ENCODE measurements at places on chromosomes 3 and 15.

- DNase-seq, result no peak
Observed at GRCh38 chr3:168419091-168419490, 323.4 kb upstream of the GOLIM4 start.

DNA sequence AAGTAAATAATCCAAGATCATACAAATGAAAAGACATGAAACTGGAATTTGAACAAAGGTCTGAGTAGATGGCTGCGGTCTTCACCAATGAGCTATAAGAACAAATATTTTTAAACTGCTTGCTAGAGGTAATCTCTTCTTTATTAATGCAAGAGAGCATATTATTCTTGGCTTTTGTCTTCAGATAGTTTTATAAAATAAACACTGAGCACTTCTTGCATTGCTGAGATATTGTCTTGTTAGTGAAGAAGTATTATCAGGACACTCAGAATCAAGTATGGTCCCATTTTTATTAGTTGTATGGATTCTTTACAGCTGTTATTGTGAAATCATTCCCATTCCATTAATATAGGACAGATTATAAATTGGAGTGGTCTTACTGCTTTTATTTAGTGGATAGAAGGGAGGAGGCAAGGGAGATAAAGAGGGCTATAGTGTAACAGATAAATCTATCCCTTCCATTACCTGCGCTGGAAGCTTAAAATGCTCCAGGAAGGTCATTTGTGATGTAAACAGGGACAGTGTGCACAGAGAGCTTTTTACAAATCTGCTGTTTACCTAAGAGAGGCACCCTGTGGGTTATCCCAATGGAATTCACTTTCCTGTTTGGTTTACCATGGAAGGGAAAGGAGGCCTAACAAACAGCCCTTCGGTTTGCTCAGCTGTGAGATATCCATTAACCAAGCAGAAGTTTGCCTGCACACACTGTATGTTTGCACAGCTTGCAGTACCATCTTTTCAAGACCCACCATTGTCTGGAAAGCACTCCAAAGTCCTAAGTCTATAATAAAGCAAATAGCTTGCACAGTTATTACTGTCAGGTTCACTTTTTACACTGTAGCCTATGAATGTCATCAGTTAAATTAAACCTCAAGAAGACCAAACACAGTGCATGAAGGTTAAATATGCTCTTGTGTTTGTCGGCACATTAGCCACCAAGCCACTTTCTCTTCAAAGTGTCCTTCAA is 347.7 kb upstream of the TGFBR2 start:
- no peak for DNase-seq

DNA sequence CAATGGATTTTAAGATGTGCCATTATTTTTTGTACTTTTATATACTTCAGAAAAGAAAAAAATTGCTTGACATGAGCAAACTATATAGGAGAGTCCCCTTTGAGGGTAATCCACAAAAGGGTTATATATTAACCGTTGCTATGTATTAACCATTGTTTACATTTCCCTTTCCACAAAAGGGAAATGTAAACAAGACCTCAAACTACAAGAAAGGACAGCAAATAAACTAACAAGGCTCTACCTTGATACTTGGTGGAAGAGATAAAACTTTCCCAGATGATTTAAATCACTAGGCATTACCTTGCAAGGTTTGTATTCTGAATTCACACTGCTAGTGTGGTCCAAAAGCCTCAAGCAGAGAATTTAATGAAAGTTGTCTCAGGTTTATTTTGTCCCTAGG is 616.3 kb upstream of the BCHE start:
- DNase-seq, result no peak

DNA sequence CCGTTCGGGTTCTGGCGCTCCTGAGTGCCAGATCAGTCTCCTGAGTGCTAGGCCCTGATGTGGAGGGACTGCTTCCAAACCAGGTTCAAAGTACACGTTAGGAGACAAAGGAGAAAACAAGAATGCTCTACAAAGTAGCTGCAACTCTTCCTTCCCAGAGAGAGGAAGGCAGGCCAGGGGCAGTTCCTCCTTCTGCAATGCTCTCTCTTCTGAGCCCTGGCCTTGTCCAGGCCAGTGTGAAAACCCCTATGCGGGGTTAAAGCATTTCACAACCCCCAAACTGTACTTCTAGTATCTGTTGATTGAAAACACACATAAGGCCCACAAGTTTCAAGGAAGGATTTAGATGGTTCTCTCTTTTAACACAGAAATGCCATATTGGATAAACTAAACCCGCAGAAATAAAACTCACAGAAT is 9.7 kb upstream of the CALML4 start:
- DNase-seq, result no peak

DNA sequence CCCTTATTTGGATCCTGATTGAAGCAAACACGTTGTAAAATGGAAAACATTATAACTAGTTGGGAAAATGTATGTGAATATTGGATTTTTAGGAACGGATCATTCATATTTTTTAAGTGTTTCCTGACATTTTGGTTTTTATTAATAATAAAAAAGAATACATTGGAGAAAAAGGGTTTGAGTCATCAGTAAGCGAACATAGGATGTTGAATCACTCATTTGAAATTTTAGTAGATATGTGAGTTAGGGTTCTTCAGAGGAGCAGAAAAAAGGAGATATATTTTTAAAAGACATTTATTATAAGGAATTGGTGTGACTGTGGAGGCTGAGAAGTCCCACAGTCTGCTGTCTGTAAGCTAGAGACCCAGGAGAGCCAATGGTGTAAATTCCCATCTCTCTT is 258.5 kb downstream of the PTPRG start:
- DNase-seq, result no peak

DNA sequence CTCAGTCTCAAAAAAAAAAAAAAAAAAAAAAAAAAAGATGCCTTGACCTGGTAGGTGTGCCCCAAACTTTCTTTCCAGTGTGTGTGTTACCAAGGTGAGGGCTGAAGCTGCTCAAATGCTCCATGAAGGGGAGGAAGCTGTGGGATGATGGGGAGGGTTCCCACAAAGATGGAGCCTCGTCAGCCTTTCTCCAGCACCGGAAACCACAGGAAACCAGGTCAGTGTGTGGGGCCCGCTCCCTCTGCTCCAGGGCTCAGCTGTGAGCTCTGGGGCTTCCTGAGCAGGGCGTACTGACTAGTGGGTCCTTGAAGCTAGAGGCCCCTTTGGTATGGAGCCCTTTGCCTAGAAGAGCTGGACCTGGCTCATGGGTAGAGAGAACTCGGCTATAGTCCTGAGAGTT is 681 bp upstream of the IL17RE start:
- no peak for DNase-seq

- no peak for DNase-seq
Observed at GRCh38 chr3:46536758-46537157, 29.3 kb downstream of the LRRC2 start.

GRCh38 chr3:61114316-61114953 is 136.8 kb downstream of the FHIT start:
- DNase-seq, result no peak

GRCh38 chr15:85490856-85491255 is 110.5 kb downstream of the AKAP13 start:
- DNase-seq, result no peak

GRCh38 chr15:74376825-74377581 is 9.6 kb upstream of the CYP11A1 start:
- no peak for DNase-seq

DNA sequence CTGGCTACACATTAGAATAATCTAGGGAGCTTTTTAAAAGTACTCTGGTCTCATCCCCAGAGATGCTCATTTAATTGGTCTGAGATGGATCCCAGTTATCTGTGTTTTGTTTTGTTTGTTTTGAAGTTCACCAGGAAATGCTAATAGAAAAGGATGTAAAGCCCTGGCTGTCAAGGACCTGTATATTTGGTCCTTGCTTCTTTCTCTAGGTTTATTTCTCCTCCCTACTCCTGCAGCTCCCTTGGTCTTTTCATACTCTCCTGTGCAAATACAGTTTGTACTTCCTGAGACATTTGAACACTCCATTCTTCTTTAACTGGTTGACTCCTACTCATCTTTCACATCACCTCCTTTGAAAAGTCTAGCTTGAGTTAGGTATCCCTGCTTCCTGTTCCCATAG is 3.3 kb downstream of the PIK3CA start:
- DNase-seq, result no peak

DNA sequence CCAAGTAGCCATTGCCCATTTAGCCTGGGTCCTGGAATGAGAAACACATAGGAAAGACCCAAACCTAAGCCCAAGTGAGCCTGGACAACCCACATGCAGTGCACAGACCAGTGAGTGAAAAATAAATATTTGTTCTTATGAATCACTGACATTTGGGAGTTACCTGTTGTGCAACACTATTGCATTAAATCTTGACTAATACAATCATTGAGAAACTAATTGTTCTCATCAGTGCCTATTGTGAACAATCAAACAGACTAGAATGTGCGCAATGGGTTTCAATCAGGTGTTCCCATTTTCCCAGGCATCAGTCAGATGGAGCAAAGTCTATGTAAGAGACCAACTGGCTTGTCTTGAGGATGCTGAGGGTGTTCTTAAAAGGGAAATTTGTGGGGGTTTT is 54.7 kb upstream of the CNOT10 start:
- no peak for DNase-seq

DNA sequence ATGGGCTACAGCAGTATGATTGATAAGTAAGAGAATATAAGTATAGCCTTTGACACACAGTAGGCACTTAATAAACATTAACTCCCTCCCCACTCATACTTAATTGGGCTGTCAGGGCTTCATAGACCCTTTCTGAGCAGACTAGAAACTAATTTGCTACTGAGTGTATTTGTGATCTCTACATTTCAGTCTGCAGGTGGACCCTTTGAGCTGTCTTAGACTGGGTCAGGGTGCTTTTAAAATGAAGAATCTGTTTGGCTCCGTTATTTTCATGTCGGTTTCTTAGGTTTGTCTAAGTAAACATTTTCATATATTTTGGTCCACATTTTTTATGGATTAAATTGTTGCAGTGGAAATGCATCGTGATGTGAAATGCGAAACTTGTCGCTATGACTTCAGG is 50.3 kb upstream of the SELENOK start:
- DNase-seq, result no peak

- no peak for DNase-seq
Observed at GRCh38 chr3:38097446-38098375, 39.2 kb downstream of the ACAA1 start.

- no peak for DNase-seq
Observed at GRCh38 chr3:52373676-52374075, 57.6 kb downstream of the DNAH1 start.

GRCh38 chr3:44045476-44046275 is 196.0 kb upstream of the TOPAZ1 start:
- DNase-seq, result no peak

GRCh38 chr3:27675287-27675686 is 46.8 kb downstream of the EOMES start:
- no peak for DNase-seq

GRCh38 chr15:35151782-35152181 is 66.7 kb upstream of the NANOGP8 start:
- DNase-seq, result no peak

DNA sequence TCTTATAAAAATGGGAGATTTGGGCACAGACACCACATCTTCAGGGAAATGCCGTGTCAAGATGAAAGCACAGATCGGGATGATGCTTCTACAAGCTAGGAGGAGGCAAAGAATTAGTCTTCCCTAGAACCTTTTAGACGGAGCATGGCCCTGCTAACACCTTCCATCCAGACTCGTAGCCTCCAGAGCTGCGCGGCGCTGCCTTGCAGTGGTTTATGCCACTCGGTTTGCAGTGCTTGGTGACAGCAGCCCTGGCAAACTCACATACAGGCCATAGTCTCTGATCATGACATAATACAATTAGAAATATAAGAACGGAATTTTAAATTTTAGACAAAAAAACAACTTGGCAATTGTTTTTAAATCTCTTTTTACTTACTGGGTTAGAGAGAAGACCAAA is 37.1 kb upstream of the SLC41A3 start:
- no peak for DNase-seq

- DNase-seq, result no peak
Observed at GRCh38 chr3:55571913-55572312, 84.8 kb upstream of the WNT5A start.

DNA sequence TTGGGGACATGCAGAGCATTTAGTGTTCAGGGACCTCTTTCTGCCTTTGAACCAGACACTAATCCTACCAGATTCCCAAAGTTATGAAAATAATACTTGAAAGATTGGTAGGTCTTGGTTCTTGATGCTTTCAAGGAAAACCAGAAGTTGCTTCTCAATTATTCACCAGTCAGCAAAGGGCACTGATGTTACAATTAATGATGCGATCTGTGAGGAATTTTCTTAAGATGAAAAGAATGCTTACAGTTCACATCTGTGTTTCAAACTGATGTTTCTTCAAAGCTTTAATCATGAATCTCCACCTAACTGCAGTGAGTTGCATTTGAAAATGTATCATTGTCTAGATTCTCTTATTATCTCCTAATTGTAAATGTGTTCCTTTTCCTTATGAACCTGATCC is 161.0 kb downstream of the NAALADL2 start:
- no peak for DNase-seq

GRCh38 chr15:71391421-71392088 is 276.3 kb downstream of the THSD4 start:
- DNase-seq, result no peak

DNA sequence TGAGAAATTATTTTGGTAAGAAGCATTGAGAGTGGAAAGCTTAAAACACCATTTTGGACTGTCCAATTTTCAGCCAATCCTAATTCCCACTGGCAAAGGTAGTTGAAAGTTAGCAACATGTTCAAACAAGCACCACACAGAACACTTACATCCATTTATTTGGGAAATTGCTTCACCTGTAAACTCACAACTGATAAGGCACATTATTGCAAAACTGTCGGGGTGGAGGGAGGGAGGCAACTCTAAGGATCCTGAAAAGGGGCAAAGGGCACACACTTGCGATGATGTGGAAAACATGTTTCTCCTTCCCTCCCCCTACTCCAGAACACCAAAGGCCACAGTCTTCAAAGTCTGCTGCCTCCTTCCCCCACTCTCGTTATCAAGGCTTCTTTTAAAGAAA is 9.4 kb downstream of the TMEM41A start:
- DNase-seq, result no peak

DNA sequence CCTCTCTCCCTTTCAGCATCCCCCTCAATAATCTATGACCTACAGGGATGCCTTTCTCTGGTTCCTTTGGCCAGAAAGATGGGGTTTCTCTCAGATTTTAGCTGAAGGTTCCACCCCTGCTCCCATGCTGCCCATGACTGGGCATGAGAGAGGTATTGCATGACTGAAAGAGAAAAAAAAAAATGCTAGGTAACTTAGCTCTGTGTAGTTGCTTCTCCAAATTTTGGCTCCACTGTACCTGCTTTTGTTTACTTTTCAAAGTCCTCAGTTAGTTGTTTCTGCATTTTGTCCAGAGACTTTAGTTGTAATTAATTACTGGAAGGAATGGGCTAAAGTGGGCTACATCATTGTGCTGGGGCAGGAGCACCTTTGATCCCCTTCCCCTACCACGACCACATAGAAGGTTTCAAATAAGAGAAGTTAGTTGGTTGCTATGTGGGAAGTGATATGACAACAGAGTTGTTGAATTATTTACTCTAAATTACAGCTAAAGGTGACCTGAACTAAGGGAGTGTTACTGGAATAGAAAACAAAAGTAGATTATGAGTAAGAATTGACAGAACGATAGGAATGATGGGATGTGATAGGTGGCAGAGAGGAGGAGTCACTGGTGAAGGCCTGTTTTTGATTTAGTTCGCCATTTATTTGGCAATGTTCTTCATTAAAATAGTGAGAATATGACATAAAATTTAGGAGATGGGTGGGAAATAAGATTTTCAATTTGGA is 605.4 kb upstream of the NR2F2 start:
- no peak for DNase-seq

- DNase-seq, result no peak
Observed at GRCh38 chr3:190830031-190830430, 32.5 kb downstream of the GMNC start.

- no peak for DNase-seq
Observed at GRCh38 chr3:73046195-73046594, 15.3 kb upstream of the EBLN2 start.

GRCh38 chr15:61841466-61841865 is 218.8 kb downstream of the VPS13C start:
- DNase-seq, result no peak
